Anterior cingulate cortex (tissue), 58 donors: ENCODE measurements at places on chromosomes 11 and 22.

DNA sequence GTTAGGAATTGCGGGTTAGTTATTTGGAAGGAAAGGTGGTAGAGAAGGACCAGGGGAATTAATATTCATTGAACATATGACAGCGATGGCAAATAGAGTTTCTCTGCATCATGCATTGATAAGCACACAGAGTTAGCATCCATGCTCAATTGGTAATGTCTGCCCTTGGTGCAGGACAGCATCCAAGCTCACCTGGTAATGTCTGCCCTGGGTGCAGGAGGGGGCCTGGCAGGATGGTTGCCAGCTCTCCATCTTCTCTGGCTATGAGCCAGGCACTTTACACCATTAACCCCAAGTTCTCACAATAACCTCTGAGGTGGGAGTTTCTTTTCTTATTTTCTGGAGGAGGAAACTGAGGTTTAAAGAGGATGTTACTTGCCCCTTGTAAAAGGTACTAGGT lies 50.4 kb upstream of the RBFOX2 start:
- DNase-seq = no peak

DNA sequence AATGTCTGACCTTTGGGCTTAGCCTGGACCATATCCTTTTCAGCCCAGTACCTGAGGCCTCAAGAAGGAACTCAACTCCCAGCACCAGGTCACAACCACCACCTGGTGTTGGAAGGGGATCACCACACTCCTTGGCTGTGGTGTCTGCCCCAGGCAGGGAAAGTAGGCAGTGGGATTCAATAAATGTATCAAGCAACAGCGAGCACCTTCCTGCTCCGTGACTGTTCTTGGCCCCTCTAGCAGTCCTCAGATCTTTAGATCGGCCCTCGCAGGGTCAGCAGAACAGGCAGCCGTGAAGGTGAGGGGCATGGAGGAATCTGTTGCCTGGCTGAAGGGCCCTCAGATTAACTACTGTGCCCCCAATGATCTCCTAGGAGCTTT lies 15.9 kb downstream of the ARFGAP2 start:
- DNase-seq = no peak

GRCh38 chr11:117861151-117862018 lies 15.1 kb downstream of the FXYD6 start:
- DNase-seq = no peak

DNA sequence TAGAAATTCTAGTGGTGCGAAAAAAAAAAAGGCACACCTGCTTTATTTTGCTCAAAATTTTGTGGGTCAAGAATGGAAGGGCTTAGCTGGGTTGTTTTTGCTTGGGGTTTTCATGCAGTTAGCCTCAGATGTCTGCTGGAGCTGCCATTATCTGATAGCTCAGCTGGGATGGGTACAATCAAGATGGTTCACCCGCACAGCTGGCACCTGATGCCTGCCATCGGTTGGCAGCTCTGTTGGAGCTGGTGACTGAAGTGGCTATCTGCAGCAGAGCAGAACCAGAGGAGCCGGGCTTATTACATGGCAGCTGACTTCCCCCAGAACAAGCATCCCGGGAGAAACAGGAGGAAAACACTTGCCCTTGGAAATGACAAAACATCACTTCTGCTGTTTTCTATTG lies 12.1 kb upstream of the ELFN2 start:
- DNase-seq = no peak

DNA sequence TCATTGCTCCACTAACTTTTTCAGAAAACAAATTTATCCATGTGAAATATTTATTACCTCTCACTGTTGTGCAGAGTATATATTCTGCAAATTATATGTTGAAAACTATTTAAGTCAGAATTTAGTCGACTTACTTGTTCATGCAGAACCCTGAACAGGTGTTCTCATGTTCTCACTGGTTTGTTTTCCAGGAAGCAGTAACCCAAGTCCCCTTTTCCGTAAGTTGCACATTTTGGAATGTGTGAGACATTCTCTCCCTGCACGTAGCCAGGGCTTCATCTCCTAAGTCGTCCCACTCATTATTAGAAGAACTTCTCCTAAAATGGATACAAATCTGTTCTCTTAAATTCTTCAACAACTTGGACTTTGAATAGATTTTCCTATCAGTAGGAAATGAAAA lies 524.9 kb downstream of the CNTN5 start:
- no peak for DNase-seq

- DNase-seq = no peak
These were observed 152.2 kb downstream of the SPATA19 start for GRCh38 chr11:133693110-133693509.

DNA sequence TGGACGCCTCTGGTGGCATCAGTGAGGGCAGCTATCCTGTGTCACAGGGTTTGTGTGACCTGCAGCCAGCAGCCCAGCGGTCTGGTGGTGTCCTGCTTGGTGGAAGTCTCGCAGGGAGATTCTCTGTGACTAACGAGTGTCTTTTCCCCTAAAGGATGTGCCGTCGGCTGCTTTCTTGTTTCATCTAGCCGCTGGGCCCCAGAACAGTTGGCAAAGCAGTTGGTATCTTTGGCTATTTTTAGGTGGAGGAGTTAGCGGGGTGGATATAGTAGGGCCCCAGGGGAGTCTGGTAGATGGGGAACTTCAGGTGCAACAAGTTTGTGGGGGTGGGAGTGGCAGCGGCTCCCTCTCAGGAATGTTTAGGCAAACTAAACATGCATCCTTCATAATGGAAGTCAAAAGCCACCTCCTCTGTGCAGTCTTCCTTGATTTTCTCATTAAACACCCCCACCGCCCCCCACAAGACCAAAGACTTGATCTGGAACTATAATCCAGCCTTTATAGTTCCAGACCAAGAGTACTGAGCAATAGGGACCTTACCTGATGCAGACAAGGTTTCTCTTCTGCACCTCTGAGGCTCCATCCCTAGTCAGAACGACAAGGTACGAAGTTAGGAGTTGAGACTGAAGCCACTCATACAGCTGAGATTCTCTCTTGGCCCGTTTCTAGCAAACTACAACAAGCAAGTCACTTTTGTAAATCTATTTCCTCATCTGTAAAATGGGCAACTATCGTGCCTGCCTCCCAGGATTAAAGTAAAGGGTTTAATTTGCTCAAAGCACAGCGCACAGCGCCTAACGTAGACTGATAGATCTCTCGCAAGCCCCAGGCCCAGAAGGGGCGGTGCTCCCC lies 1.1 kb upstream of the PELI3 start:
- DNase-seq = no peak

DNA sequence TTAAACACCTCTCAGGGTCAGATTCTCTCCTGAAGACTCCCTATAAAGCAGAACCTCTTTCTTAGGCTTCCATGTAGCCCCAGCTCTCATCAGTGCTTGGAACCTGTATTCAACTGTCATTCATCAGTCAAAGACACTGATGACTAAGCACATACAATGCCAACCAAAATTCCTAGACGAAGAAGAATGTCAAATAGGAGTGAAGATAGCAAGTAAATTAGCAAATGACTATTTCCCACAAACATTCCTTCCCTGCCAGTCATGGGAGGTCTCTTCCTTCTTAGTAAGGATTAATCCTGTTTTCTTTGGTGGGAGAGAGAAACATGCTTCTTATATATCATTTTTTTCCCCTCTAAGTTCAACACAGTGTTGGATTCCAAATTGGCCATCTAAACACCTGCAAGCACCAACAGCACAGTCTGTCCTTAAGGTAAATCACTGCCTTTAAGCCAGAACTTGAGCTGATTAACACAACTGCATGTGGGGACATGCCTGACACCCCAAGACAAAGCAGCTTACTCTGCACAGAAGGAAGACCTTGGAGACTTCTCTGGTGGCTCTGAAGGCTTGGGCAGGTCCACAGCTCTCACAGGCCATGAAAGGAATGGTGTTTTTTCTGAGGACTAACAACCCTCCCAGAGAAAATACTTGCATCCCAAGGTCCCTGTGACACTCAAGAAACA lies 47.5 kb upstream of the ME3 start:
- DNase-seq = no peak

DNA sequence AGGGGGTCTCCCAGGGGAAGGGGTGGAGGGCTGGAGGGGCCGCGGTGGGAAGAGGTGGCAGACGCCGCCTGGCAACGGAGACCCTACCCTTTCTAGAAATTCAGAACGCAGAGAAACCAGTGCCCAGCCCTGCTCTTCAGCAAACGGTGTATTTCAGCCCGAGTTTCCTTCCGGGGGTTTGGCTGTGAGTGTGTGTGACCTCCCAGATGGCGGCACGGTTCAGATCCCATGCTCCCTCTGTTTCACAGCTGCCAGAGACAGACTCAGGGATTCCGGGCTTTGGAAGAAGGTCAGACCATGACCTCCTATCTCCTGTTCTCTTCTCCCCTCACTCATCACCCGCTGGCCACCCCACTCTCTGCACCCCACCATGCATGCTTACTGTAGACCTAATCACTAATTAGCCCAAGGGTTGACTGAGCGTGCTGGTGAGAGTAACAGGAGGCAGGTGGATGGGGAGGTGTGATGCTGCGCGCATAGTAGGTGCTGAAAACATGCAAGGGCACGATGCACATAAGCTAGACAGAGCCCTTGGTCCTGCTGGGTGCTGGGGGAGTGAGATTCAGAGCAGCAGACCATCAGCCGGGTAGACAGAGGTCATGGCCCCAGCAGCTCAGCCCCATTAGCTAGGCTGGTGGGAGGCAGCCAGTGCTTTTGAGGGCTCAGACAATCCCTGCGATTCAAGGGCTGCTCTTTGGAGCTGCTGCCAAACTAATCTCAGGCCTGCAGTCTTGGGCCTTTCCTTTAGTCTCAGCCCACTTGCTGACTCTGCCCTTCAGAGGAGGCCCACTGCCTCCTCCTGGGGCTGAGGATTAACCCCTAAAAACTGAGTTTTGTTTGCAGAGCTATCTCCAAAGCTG lies 256.5 kb upstream of the CADM1 start:
- no peak for DNase-seq

DNA sequence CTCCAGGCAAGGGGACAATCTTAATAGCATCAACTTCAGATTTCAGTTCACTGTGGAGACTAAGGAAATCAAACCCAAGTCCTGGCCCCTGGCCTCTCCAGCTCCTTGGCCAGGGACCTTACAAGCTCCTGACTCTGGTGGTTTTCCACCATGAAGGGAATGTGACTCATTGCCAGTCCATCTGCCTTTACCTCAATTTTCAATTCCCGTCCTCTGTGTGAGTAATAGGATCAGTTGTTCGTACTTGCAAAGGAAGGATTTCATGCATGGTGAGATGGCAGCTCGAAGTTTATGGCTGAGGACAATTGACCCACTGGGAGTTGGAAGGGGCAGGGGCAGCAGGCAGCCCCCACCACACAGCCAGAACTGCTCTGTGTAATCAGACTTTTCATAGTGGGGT lies 42.5 kb downstream of the INSC start:
- DNase-seq = no peak

- no peak for DNase-seq
These were observed 113.6 kb downstream of the TEAD1 start for GRCh38 chr11:12787847-12788246.

- DNase-seq = no peak
These were observed 43.9 kb upstream of the ASPHD2 start for GRCh38 chr22:26385164-26385563.

- no peak for DNase-seq
These were observed 102.1 kb downstream of the FBXO7 start for GRCh38 chr22:32576553-32577253.

- DNase-seq = no peak
These were observed 37.8 kb upstream of the RASD2 start for GRCh38 chr22:35502836-35503235.

DNA sequence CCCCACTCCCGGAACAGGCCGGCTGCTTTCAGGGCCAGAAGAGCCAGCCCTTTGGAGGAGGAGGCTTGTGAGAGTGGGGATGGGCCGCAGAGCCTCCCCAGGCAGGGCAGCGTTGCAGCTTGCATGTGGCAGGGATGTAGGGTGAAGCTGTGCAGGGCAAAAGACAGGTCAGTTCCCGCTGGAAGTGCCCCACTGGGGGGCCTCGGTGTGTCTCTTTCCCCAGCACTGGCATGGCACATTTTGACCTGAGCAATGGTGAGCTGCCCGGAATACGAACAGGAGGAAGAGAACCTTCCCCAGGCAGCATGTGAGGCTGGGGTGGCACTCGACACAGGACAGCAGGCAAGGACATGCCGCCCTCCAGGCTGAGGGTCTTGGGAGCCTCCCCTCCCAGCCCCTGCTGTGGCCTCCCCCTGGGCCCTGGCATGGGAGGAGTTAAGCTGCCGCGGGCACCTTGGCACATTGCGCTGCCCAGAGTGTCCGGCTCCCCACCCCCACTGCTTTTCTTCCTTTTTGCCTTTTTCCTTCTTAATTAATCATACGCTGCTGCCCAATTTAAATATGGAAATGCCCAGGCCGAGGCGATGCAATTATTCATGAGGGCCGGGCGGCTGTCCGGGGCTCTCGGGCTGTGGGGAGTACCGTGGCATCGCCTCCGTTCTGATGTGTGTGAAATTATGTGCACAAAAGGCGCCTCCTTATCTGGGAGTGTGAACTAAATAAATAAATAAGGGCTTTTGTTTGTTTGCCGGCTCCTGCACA lies 76.0 kb upstream of the WNT7B start:
- DNase-seq = no peak

GRCh38 chr11:2885017-2885677 lies 428 bp downstream of the CDKN1C start:
- DNase-seq = no peak

DNA sequence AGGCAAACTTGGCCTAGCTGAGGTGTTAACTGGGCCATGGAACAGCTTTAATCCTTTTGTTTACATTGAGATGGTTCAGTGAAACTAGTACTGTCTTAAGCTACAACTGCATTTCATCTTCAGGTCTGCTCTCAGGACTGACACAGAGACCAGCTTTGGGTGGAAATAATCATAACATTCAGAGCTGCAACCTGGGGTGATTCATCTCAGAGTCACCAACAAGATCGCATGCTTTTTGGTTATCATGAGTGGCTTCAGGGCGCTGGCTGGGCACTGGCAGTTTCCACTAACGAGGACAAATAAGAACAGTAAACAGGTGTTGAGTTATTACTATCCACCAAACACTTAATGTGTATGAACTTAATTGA lies 60.9 kb upstream of the PAX6 start:
- DNase-seq = no peak

GRCh38 chr11:82004537-82005213 lies 729.0 kb downstream of the FAM181B start:
- no peak for DNase-seq

GRCh38 chr11:128735935-128736605 lies 42.2 kb downstream of the FLI1 start:
- DNase-seq = no peak

DNA sequence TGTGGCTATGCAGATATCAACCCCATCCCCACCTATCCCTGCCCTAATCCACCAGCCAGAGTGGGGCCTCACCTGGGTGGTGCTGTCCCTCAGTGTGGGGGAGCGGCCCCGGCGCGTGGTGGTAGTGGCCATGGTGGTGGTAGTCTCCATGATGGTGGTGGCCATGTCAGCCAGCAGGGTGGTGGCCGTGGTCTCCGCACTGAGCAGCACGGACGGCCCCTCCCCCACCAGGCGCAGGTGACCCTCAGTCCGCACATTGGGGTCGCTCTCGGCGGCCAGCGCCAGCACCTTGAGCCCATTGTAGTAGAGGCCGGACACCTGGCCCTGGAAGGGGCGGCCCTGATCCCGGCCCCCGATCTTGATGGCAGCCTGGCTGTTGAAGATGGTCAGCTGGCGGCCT lies 31.7 kb downstream of the SLC22A12 start:
- DNase-seq = no peak

GRCh38 chr11:92227959-92228935 lies 3.6 kb downstream of the FAT3 start:
- no peak for DNase-seq
